ENCODE measurements at places on chromosomes 1 and 21. TPM values are rescaled to one million over a fixed set of nuclear protein-coding genes. Genes with fewer than 3 reads are reported as not detected.

DNA sequence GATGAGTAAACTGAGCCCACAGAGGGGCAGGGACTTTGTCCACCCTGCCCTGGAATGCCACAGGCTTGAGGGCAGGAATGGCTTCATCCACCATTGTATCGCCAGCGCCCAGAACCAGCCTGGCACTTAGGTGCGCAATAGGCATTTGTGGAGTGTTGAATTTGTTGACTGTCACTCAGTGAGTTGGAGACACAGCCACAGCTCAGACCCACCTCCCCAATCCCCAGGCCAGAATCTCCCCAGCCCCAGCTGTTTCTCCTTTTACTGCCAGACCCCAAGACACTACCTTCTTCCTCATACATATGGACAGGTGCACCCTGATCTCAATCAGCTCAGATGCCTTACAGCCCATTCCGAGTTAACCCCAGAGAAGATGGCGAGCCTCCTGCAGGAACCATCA, 674.5 kb downstream of the MATN1 start:
- no peak overlapping the region for H3K27ac ChIP-seq
- H3K36me3 ChIP-seq: no peaks in the 10 kb centered on the region
- H3K4me3 ChIP-seq: no peak overlapping the region
- H3K4me1 ChIP-seq: no peaks in the 10 kb centered on the region
- no peak for DNase-seq

GRCh38 chr1:193707271-193708021, 521.0 kb upstream of the B3GALT2 start:
- H3K27me3 ChIP-seq: no peaks in the 10 kb centered on the region
- no peak for DNase-seq
- no peak overlapping the region for H3K27ac ChIP-seq
- no peaks in the 10 kb centered on the region for H3K4me1 ChIP-seq

GRCh38 chr21:31185663-31186062, 147.4 kb upstream of the KRTAP19-8 start:
- no peak overlapping the region for H3K27ac ChIP-seq
- H3K4me1 ChIP-seq: no peaks in the 10 kb centered on the region
- H3K4me3 ChIP-seq: no peak overlapping the region
- no peak for DNase-seq
- no peaks in the 10 kb centered on the region for H3K36me3 ChIP-seq

DNA sequence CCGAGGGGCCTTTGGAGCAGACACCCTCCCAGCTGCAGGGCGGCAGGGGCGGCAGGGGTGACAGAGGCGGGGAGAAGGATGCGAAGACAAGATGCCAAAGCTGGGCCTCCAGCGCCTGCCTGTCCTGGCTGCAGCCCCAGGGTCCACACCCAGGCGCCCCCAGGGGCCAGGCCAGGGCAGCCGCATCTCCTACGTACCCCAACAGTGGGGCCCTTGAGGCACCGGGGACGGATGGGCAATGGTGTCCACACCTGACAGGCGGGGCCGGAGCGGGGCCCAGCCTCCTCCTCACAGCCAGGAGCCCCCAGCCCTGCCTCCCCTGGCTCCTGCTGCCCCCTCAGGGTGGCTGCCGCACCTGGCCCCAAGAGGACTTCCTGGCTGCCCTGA, 7.2 kb downstream of the B3GALT6 start:
- H3K27ac ChIP-seq: no peak overlapping the region
- peaks cover 41% of the 10 kb centered on the region for H3K27me3 ChIP-seq
- no peak overlapping the region for H3K4me3 ChIP-seq
- H3K4me1 ChIP-seq: peaks cover 7% of the 10 kb centered on the region
- DNase-seq: no peak
- no peaks in the 10 kb centered on the region for H3K36me3 ChIP-seq

GRCh38 chr21:42561762-42562650, 48.4 kb downstream of the SLC37A1 start:
- no peaks in the 10 kb centered on the region for H3K27me3 ChIP-seq
- peaks cover 87% of the 10 kb centered on the region for H3K36me3 ChIP-seq
- no peak overlapping the region for H3K4me3 ChIP-seq

DNA sequence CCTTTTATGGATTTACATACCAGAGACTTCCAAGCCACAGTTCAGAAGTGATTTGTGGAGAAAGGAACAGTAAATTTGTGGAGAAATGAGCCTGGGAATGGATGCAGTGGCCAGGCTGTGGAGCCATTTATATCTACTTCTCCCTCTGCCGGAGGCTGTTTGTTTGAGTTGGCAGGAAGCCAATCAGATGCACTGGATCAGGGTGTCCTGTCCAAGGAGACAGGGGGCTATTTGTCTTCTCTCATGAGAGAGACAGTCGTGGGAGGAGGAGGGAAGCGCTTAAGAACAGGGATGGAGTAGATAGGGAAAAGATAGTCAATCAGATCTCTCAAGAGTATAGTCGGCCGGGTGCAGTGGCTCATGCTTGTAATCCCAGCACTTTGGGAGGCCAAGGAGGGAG, 2.8 kb upstream of the HAPLN2 start:
- peaks cover 29% of the 10 kb centered on the region for H3K4me1 ChIP-seq
- peak overlapping the region; percentile 65 for H3K27ac ChIP-seq
- no peak overlapping the region for H3K4me3 ChIP-seq

DNA sequence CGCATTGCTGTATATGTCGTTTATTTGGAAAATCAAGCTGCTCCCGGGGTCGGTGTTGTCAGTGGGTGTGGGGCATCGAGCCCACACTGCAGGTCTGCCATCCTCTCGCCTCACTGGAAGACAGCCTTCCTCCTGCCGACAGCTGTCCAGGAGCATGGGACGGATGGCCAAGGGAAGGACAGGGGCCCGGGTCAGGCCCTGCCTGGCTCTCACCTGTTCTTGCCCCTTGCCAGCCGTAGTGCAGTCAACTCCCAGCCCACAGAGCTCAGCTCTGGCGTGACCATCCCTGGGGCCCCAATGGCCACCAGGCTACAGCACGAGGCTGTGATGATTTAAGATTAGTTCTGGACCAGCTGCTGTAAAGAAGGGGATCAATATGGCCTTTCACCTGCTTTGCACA, 86.9 kb upstream of the ACTL8 start:
- no peak overlapping the region for H3K27ac ChIP-seq
- peaks cover 69% of the 10 kb centered on the region for H3K36me3 ChIP-seq
- no peaks in the 10 kb centered on the region for H3K27me3 ChIP-seq
- H3K4me3 ChIP-seq: no peak overlapping the region
- no peak for DNase-seq

GRCh38 chr1:113320972-113321680, 69.2 kb upstream of the MAGI3 start:
- H3K4me1 ChIP-seq: no peaks in the 10 kb centered on the region
- H3K27ac ChIP-seq: no peak overlapping the region
- DNase-seq: no peak
- H3K36me3 ChIP-seq: no peaks in the 10 kb centered on the region

DNA sequence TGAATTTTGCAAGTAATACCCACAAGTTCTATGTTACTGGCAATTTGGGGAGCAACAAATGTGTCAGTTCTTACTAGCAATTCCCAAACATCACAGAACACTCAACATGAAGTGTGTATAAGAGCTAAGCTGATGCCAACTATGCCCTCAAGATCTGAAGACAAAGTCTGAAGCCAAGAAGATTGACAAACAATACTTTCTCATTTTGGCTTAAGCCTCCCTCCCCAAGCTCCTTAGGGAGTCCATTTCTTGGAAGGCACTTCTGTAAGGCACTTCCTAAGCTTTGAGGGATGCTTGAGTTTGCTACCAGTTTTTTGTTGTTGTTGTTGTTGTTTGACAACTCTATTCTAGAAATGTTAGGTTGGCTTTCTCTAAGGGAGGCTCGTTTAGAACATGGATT, 154.4 kb upstream of the ZNF644 start:
- peaks cover 28% of the 10 kb centered on the region for H3K27me3 ChIP-seq
- H3K36me3 ChIP-seq: no peaks in the 10 kb centered on the region
- H3K4me1 ChIP-seq: no peaks in the 10 kb centered on the region
- no peak overlapping the region for H3K27ac ChIP-seq

The OR2T29 gene
- not detected for polyA plus RNA-seq

The TRAF3IP3 gene
- 0.58 TPM for polyA plus RNA-seq

The HES2 gene
- 0.22 TPM for polyA plus RNA-seq

The RORC gene
- 12.2 TPM for polyA plus RNA-seq
